ENCODE measurements at places on chromosomes 7 and 10. TPM values are rescaled to one million over a fixed set of nuclear protein-coding genes. Genes with fewer than 3 reads are reported as not detected.

The LLCFC1 gene
- not detected for total RNA-seq

The FGL2 gene
- 68.5 TPM for total RNA-seq

The SPDYE3 gene
- not detected for total RNA-seq

The UFSP1 gene
- 3.1 TPM for total RNA-seq

The CDNF gene
- 1.5 TPM for total RNA-seq

The FAM25A gene
- not detected for total RNA-seq

The TDRD1 gene
- under 0.01 TPM for total RNA-seq

The LRWD1 gene
- total RNA-seq: 19.4 TPM

The ALOX5 gene
- 31.9 TPM for total RNA-seq

All from sigmoid colon (tissue), 7 donors.